ENCODE measurements at places on chromosomes 2 and 18.

GRCh38 chr2:218009231-218009630 is 6.4 kb upstream of the TNS1 start:
- DNase-seq = no peak

- no peak for DNase-seq
These were observed 457.2 kb downstream of the CDH2 start for GRCh38 chr18:27719680-27720079.

DNA sequence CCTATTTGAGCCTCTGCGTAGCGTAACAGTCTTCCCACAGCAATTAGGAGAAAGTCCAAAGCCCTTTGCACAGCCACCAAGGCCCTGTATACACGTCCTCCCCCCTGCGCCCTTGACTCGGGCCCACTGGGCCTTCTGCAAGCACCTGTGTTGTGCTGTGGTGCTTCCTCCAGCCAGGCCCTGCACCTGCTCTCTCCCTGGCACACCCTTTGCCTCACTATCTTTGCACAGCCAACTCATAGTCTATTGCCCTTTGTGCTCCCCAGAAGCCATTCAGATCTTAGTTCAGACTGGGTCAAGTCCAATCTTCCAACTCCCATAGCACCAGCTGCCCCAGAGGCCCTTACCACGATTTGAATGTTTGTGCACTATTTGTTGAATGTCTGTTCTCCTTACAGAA is 271.6 kb upstream of the MGAT5 start:
- DNase-seq = no peak

DNA sequence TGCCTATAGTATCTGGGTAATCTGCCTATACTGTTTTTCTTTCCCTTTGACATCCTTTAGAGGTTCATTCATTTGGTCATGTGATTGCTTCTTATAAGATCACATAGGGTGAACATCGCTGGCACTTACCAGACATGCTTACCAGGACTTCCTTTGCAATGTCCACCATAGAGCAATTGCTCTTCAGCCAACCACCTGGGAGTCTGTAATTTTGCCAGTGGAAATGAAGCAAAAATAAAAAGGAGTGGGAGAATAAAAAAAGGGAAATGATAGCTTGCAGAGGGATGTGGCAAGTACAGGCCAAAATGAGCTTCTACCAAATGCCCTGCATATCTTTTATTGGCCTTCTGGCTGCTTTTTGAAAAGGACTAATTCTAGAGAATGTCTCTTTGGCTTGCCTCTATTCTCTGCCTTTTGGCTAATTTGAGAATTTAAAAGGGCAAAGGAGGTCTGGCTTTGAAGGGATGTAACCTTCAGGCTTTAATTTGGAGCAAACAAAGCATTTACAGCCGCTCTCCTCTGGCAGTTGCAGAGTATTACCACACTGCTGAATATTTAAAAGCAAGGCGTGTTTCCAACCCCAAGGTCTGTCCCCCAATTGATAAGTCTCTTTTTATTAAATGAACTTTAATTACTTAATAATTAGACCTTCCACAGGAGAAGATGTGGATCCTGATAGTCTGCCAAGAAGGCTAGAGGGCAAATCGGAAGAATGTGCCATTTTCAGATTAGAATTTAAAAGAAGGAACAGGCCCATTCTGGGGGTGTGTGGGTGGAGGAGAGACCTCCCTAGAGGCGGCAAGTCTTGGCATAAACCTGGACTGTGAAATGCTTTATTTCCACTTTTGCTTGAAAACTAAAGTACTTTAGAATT is 557.9 kb downstream of the DCC start:
- DNase-seq = no peak

- peak; percentile 78 for DNase-seq
These were observed 35.4 kb upstream of the RHOB start for GRCh38 chr2:20411361-20411894.

GRCh38 chr2:36369716-36370115 is 14.1 kb downstream of the CRIM1 start:
- no peak for DNase-seq
